Stimulated activated CD4-positive, alpha-beta T cell treated with anti-CD3 and anti-CD28 coated beads, Interleukin-1b, Interleukin-23, amount 100 ng/mL, for 1 hour (primary cell): ENCODE measurements at places on chromosomes 6 and 20.

- no peak for DNase-seq
Observed at GRCh38 chr6:83169106-83169505, 24.0 kb downstream of the PGM3 start.

GRCh38 chr6:21918041-21918440 lies 324.5 kb downstream of the SOX4 start:
- DNase-seq, result no peak

DNA sequence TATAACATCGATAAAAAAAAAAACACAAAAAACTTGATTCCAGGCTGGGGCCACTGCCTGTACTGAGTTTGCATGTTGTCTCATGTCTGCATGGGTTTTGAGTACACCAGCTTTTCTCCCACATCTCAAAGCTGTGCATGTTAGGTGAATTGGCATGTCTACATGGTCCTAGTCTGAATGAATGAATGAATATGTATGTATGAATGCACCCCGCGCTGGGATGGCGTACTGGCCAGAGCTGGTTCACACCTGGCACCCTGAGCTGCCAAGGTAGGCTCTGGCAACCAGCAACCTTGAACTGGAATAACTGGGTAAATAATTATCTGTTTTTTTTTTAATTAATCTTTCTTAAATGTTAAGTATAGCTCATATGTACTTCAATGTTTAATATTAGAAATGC lies 131.0 kb downstream of the MAN1A1 start:
- no peak for DNase-seq

DNA sequence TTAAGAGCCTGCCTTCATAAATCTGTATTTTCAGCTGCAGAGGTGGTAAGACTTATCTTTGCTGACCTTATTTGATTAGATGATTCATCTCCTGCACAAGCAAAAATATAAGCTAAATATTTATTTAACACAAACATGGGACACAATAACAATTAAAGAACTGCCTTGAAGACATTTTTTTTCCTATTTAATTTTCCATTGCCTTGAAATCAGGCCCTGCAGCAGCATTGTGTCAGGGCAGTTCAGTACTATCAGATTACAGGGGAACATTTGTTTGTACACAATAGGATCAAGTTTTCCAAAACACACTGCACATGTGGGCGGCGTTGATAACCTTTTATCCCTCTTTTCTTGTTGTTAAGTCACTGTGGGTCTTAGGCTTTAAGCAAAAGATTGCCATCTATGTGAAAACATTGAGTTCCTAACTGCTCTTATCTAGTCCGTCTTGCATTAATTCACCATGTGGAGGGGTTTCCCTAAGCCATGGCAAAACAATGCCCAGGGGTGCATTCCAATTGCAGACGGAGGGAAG lies 7.4 kb downstream of the ADGRF5 start:
- DNase-seq, result no peak

- no peak for DNase-seq
Observed at GRCh38 chr6:35262596-35262995, 3.1 kb downstream of the ZNF76 start.

DNA sequence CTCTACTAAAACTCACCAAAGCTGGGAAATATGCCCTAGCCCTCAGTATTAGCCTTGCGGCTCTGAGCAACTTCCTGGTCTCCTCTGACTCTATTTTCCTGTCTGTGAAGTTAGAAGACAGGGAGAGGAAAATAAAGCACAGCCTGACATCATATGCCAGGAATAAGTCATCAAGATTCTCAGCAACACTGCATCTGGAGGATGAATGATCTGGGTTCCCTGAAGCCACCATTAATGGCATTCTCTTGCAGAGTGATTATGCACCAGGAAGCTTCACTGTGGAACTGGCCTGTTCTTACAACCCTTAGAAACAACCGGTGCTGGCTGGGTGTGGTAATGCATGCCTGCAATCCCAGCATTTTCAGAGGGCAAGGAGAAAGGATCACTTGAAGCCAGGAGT lies 12.4 kb downstream of the ADGRF5 start:
- DNase-seq, result no peak
